ENCODE measurements at places on chromosomes 2 and 18.

GRCh38 chr2:213932-214693 lies 49.7 kb downstream of the SH3YL1 start:
- no peak for DNase-seq

- DNase-seq: no peak
These were observed 100.1 kb downstream of the MYOM1 start for GRCh38 chr18:3119401-3120341.

GRCh38 chr2:141770530-141770929 lies 360.3 kb downstream of the LRP1B start:
- DNase-seq: no peak

DNA sequence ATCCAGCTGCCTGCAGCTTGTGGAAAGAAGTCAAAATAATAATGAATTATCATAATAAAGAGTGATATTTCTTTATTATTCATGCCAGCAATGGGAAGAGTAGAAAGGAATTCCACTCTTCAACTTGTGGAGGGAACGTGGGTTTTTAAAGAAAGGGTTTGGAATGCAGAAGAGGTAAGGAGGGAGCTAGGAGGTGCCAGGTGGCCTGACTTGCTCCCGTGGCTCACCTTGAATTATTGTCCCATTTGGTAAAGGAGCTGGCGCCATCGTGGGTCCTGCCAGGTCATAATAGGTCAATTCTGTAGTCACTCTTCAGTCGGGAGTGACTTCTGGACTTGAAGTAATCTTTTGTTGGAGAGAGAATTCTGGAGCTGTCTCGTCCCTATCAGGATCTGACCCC lies 95.2 kb upstream of the BARD1 start:
- no peak for DNase-seq

DNA sequence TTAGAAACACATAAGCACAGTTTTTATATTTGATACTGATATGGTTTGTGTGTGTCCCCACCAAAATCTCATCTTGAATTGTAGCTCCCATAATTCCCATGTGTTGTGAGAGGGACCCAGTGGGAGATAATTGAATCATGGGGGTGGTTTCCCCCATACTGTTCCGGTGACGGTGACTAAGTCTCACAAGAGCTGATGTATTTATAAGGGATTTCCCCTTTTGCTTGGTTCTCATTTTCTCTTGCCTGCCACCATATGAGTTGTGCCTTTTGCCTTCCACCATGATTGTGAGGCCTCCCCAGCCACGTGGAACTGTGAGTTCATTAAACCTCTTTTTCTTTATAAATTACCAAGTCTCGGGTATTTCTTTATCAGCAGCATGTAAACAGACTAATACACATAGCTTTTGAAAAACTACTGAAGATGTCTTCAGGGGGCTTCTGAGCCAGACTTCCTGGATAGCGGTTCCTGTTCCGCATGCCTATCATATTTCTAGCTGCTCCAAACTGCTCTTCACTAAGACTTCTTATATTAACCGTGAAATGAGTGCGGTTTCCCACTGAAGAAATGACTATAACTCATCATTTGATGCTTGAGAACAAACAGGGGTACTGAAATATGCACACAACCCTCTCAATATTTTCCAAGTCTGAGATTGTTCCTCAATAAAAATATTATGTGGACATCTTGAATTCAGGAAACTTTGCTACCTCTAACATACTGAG lies 75.8 kb downstream of the SPHKAP start:
- no peak for DNase-seq

GRCh38 chr18:44887227-44887631 lies 206.5 kb downstream of the SETBP1 start:
- no peak for DNase-seq

DNA sequence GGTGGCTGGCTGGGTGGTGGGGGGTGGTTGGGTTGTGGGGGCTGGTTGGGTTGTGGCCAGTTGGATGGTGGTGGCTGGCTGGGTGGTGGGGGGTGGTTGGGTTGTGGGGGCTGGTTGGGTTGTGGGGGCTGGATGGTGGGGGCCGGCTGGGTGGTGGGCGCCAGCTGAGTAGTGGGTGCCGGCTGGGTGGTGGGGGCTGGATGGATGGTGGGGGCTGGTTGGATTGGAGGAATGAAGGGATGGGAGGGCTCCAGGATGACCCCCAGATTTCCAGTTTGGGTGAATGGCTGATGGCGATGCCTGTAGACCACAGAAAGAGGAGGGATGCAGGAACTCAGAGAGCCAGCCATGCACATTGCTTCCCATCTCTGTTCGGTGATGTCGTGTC lies 26.8 kb upstream of the GPR17 start:
- DNase-seq: no peak

- DNase-seq: no peak
These were observed 4.0 kb upstream of the POLE4 start for GRCh38 chr2:74954500-74954874.

- no peak for DNase-seq
These were observed 21.8 kb downstream of the PRELID3A start for GRCh38 chr18:12429556-12429955.

DNA sequence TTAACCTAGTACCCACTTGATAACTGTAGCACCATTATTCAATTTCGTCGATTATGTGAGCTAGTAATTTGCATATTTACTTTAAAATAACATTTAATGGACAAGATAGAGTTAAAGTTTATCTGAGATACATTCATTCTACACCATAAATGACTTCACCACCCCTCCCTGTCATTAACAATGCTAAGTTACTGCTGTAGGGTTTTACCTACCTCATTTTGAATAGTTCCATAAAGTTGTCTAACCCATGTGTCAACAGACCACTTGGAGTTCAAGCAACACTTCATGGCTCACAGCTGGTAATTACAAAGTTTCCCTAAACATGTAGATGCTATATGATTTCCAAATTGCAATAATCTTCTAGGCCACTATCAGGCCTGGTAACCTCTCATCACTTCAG lies 127.4 kb upstream of the CYP26B1 start:
- DNase-seq: no peak

GRCh38 chr2:8090748-8091700 lies 590.8 kb upstream of the ID2 start:
- DNase-seq: peak; percentile 48

- DNase-seq: no peak
These were observed 65.1 kb upstream of the AFF3 start for GRCh38 chr2:100207411-100207885.

- DNase-seq: no peak
These were observed 213.9 kb downstream of the PIK3C3 start for GRCh38 chr18:42168907-42169306.

- no peak for DNase-seq
These were observed 100.2 kb downstream of the TWIST2 start for GRCh38 chr2:238947920-238948710.

DNA sequence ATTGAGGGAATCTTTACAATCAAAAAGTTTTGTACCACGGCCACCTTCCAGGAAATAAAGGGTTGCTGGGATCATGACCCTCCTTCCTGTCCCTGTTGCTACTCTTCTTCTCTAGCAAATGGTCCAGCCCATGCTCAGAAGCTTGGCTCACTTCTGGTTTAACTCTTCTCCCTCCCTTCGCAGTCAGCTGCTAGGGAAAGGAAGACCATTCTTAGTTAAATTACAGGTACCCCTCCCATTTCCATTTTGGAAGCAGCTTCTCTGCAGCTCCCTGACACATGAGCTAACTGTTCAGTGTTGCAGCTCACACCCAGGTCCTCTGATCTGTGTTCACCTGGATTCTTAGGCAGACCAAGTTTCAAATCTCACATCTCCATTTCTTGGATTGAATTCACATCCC lies 100.3 kb downstream of the DOCK10 start:
- DNase-seq: no peak

DNA sequence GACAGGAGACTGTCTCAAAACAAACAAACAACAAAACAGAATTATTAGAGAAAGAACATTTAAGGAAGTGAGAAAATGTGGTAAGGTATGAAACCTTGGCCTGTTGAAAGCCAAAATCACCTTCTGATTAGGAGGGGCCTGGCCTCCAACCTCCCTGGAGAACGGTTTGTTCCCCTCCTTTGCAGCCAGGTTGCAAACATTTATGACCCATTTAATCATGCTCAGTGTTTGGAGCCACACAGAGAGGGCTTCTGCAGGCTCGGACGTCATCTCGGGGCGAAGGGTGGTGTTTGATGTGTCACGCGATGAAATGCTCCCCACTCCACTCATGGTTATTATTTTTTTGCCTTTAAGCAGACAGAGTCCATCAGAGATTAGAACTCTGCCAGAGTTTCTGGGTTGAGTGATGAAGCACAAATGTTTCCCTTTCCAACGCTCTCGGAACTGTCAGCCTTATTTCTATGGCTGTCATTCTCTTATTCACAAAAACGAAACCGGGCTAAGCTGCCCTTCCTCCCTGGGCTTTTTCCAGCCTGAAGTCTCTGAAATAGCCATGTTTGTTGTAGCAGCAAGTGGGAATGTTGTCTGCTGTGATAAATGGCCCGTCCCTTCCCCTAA lies 33.6 kb upstream of the ROCK2 start:
- DNase-seq: no peak

DNA sequence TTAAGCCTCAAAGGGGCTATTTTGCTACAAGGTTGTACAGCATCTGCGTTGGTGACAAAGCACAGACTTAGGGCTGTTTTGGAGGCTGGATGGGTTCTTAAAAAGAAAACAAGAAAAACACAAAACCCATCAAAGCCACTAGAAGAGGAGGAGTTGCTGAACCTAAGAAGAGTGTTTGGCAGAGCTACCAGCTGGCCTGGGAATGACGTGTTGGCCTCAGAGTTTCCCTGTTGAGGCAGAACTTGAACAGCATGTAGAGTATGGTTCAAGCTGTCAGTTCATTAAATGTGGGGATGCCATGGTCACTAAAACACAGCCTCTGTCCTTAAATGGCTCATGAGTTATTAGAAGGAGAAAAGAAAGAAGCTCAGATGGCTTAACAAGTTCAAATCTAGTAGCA lies 162.5 kb downstream of the TTC32 start:
- DNase-seq: no peak

DNA sequence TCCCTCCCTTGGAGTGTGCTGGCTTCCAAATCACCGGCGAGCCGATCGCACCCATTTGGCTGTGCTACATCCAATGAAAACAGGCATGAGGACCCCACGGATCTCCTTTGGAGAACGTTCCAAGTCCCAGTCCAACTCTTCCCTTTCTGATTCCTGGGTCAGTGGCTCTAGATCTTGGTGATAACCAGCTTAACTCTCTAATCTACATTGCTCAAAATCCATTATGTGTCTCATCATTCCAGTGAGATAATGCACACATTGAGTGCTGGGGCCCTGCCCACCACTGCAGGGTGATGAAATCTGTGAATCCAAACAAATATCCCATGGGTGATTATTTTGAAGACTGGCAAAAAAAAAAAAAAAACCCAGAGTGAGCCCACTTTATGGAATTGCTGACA lies 232.7 kb upstream of the COPS8 start:
- DNase-seq: no peak

- no peak for DNase-seq
These were observed 104.7 kb upstream of the COPS8 start for GRCh38 chr2:236980961-236981360.

GRCh38 chr2:153059338-153060052 lies 341.1 kb downstream of the ARL6IP6 start:
- peak; percentile 53 for DNase-seq

DNA sequence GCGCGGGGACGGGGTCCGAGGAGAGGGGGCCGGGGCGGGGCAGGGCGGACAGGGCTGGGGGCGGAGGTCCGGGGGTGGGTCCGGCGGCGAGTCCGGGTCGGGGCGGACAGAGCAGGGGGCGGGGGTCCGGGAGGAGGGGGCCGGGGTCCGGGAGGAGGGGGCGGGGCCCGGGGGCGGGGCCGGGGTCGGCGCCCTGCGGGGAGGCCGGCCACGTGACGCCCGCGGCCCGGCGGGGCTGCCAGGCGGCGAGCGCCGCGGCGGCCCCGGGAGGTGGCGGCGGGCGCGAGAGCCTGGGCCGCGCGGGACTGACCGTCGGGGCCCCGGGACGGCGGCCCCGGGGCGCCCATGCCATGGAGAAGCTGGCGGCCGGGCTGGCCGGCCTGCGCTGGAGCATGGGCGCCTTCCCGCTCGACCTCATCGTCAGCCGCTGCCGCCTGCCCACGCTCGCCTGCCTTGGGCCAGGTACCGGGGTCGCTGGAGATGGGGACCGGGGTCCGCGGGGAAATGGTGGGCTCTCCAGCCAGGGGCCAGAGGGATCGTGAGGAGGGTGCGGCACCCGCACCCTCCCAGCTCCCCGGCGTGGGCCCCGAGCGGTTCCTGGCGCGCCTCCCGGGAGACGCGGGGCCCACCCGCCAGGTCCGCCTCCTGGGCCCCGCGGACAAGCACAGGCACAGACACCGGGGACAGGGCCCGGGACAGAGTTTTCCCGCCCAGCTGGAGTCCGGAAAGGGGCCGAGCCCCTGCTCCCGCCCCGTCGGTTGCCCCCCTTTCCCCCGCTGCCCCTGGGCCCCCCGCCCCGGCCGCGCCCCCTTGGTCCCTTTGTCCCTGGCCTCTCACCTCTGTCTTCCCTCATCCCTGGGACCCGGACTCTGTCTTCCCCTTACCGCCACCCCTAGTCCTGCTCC lies at the start of gene GAREM2:
Gene GAREM2, plus strand, starts transcription at position 218 of the 905 bp plus-strand sequence. Its CDS starts 133 bp downstream, at position 351.
- peak; percentile 47 for DNase-seq

DNA sequence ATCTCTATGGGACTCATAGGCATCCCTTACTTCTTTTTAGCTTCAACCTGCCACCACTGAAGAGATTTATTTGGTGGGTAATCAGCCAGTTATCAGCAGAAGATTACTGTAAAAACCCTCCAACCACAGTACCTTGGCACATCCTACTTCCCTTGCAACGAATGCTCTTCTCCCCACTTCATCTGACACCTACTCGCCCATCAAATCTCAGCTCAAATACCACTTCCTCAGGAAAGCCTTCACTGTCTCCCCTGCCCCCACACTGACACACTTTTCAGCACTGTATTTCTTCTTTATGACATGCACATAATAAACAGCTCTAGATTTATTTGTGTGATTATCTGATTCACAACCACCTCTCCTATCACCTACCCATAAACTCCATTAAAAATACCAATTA lies 3.1 kb downstream of the KDSR start:
- DNase-seq: no peak

GRCh38 chr2:238854246-238854645 lies 6.4 kb downstream of the TWIST2 start:
- no peak for DNase-seq

DNA sequence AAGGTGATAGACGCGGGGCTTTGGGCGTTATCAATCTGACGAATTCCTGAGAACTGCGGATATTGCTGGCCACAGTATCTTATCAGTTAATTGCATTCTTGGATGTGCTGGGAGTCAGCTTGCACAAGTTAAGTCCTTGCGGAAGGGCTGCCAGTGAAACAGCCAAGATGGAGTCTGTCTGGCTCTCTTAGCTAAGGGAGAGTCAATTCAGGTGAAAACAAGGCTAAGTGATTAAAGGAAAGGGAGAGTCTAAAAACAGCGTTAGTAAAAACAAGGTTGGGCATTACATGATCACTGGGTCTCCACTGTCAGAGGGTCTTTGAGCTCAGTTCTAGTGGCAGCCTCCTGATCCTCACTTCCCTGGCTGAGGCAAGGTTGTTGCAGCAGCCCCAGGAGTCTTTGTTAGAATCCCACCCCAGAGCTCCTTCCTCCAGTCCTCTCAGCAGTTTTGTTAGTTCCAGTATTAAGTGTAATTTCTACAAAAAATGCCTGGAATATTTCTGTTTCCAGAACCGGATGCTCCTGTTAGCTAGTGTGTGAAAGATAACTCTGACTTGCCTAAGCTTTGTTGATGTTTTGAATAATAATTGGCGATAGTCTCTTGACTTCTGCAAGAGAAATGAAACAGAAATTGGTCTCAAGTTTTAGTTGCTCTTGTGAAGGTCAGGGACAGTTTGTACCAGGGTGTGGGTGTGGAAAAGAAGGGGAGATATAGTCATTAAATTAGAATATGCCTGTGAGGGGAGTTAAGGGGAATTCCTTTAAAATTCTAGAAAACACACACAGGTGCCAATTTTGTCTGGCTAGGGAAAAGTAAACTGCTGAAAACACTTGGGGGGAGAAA lies 10.6 kb downstream of the CFLAR start:
- no peak for DNase-seq

GRCh38 chr18:79471046-79471445 lies 75.3 kb downstream of the NFATC1 start:
- no peak for DNase-seq

All from NCI-H345 (cell line).